ENCODE measurements at places on chromosomes 1 and 21.
A peak's percentile ranks its signal among the peaks of the same experiment; 100 is the strongest.

- DNase-seq: peak; percentile 9
Measured at GRCh38 chr1:226365831-226366231, 42.1 kb downstream of the PARP1 start.

- DNase-seq: no peak
Measured at GRCh38 chr1:221801251-221801661, 59.4 kb upstream of the DUSP10 start.

DNA sequence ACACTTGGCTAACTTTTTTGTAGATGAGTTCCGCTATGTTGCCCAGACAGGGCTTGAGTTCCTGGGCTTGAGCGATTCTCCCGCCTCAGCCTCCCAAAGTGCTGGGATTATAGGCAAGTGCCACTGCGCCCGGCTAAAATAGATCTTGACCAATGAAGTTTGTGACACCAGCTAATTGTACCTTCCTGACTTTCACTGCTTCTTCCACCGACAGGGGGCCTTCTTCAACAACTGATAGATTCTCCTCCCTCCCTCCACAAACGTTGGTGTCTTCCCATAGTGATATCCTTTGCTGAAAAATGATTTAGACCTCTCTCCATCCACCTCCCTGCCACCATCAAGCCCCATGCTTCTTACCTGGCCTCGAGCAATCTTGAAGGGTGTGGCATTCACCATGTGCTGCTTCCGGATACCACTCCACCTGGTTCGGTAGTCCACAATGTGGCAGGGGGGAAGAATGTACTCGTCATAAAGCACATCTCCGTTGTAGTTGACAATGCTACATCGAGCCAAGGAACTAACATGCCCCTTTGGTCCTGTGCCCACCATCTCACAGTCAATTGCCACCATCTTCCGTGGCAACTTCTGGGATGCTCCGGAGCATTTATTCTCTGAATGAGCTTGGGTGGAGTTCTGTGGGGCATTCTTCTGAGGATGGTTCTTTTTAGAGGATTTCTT lies 1.6 kb upstream of the METTL25B start:
- DNase-seq: peak; percentile 79

DNA sequence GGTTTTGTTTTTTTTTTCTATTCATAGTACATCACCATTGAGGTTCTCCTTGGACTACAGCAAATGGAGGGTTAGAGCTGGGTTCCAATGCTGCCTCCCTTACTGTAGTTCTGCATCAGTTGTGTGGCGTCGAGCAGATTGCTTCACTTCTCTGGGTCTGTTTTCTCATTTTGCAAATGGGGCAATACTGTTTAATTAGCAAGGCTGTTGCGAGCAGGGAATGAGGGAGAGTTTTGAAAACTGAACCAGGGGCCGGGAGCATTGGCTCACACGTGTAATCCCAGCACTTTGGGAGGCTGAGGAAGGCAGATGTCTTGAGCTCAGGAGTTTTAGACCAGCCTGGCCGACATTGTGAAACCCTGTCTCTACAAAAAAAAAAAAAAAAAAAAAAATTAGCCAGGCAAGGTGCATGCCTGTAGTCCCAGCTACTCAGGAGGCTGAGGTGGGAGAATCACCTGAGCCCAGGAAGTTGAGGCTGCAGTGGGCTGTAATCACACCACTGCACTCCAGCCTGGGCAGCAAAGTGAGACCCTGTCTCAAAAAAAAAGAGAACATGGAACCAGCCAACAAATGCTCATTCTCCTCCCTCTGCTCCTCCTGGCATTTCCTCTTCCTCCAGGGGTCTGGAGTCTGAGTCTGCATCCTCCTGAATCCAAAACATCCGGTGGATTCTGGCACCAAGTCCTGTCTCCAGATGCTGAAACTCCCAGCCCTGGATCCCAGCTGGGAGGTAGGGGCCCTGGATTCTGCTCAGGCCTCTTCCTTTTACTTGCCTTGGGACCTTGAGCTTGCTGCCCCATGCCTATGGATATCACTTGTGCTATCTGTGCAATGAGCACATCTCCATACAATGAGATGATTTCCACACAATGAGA lies 3.7 kb upstream of the PLOD1 start:
- peak; percentile 14 for DNase-seq

DNA sequence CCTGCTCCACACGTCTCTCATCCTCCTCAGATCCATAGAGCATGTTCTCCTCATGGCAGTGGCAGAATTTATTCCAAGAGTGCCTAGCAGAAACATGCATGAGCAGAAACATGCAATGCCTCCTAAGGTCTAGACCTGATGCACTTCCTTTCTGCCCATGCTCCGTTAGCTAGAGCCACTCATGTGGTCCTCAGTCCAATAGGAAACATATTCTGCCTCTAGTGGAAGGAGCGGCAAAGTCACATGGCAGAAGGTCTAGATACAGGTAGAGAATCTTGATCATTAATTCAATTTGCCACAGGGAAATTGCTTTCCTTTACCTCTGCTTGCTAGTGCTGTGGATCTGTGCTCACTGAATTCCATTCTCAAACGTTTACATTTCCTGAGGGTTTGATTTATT lies 130.4 kb downstream of the KIF26B start:
- no peak for DNase-seq

DNA sequence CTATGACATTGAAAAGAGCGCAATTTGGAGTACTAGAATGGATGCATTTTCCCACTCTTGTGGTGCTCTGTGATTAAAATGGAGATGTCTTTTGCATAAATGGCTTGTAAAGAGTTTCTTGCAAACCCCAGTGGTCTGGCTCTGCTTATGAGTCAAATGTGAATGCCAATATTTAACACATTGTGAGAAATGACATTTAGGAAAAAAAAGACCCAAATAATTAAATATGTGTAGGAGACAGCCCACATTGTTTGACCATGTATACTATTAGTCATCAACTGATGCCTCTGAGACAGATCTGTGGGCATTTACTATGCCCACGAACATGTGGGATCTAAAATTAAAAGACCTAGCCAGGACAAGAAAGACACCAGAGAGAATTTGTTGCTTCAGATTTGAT lies 22.2 kb upstream of the RUNX1 start:
- DNase-seq: no peak

DNA sequence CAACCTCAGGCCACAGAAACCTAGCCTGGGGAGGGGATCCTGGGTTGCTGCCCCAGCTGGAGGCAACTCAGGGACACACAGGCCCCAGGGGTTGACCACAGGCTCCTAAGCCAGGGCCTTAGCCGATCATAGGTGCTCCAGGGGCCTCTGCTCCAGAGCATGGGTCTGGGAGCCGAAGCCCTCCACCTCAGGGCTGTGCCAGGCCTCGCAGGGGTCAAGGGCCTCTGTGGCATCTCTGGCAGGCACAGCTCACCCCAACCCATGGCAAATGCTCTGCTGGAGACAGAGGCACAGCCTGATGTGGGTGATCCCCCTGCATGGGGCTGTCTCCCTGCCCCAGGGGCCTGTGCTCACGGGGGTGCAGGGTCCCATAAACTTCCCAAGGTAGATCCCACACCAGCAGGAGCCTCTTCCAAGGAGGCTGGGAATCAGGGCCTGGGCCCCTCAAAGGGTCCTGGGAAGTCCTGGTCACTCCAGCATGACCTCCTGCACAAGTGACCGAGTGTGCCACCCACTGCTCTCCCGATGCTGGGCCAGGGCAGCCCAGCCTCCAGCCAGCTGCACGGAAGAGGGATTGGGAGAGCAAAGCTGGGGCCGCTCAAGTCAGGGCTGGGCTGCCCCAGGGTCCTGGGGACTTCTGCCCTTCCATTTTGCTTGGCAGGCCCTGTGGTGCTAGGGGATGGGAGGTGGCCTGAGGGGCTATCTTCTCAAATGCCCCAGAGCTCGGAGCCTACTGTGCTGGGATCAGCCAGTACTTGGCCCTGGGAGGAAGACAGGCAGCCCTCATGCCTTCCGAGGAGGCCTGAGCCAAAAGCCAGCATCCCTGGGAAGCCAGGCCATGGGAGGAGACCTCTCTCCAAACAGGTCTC lies 22.2 kb upstream of the PRSS38 start:
- DNase-seq: no peak

DNA sequence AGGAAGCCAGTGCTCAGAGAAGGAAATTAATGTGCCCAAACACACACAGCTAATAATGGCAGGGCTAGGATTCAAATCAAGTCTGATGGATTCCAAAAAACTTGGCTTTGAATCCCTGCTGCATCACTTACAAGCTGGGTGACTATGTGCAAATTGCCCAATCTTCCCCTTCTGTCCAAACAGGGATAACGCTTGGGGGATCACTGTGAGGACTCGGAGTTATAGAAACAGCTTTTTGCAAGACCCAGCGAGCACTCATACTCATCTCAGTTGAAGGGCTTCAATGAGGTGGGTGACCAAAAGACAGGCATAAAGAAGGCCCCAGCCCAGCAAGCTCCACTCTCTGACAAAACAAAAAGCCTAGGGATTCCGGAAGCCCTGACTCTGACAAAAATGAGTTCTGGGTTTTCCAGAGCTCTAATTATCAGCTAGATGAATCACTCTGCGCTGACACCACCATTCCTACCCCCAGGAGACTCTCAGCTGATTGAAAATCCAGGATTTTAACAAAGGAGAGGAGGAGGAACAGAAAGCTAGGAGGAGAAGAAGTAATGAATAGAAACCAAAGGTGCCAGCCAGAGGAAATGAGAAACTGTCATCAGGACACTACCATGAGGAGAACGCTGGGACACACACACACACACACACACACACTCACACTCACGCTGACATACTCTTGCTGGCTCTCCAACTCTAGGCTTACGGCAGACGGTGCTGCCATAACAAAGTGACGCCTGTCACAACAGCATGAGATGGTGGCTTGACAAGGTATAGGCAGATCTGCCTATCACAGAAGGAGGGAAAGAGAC lies 1.6 kb upstream of the STK40 start:
- peak; percentile 81 for DNase-seq

DNA sequence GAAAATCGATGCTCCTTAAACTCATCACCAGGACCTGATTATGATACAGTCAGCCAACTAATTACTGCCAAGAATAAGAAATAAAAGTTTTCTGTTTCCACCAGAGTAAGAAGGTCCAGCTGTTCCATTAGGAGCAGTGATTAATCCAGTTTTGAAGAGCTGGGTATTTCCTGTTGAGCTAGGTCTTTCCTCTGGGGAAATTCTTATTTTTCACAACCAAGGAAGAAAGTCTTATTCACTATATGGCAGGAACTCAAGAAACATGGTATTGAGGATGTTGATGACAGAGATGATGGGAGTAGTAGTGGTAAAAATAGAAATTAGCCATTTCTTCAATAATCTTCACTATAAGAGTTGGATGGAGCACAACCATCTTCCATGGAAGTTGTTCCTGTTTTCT lies 374.6 kb upstream of the RUNX1 start:
- DNase-seq: peak; percentile 41

DNA sequence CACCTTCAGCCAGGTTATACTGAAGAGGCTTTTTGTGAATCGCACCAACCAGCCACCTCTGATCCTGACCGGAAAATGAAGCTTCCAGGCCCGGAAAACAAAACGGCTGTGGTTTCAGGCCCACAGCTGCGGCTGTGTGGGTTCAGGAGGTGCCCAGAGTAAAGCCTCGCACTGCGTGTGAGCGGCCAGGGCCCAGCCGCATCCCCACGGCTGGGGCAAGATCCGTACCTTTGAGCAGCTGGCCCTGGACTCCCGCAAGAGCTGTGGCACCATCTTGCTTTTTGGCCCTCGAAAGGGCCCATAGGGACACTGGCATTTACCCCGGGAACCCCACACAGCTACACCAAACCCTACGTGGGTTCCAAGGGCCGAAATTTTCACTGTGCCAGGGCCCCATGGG lies 63.0 kb downstream of the GLUL start:
- DNase-seq: no peak

DNA sequence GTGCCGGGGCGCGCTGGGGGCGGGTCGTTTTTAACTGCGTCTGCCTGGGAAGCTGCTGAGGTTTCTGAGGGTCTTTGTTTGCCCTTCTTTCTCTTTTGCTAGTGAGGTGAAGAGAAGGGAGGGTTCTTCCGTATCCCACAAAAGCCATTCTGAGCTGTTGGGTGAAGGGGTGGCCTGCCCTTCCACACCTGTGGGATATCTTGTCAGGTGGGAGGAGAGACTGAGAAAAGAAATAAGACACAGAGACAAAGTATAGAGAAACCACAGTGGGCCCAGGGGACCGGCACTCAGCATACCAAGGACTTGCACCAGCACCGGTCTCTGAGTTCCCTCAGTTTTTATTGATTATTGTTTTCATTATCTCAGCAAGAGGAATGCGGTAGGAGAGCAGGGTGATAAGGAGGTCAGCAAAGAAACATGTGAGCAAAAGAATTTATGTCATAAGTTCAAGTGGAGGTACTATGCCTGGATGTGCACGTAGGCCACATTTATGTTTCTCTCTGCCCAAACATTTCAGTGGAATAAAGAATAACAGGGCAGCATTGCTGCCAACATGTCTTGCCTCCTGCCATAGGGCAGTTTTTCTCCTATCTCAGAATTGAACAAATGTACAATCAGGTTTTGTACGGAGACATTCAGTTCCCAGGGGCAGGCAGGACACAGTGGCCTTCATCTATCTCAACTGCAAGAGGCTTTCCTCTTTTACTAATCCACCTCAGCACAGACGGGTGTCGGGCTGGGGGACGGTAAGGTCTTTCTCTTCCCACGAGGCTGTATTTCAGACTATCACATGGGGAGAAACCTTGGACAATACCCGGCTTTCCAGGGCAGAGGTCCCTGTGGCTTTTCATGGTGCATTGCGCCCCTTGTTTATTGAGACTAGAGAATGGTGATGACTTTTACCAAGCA lies 972 bp downstream of the PGBD2 start:
- DNase-seq: no peak
